ENCODE measurements at places on chromosomes 6 and 20. TPM values are rescaled to one million over a fixed set of nuclear protein-coding genes. Genes with fewer than 3 reads are reported as not detected.

Gene ZFP57
- not detected for polyA plus RNA-seq

Gene FILIP1
- 3.1 TPM for polyA plus RNA-seq

Gene EEF1A2
- 1.9 TPM for polyA plus RNA-seq

Gene SCGN
- 0.22 TPM for polyA plus RNA-seq

Gene ZBTB9
- polyA plus RNA-seq: 15.5 TPM

Gene PLCB4
- polyA plus RNA-seq: 12.7 TPM

DNA sequence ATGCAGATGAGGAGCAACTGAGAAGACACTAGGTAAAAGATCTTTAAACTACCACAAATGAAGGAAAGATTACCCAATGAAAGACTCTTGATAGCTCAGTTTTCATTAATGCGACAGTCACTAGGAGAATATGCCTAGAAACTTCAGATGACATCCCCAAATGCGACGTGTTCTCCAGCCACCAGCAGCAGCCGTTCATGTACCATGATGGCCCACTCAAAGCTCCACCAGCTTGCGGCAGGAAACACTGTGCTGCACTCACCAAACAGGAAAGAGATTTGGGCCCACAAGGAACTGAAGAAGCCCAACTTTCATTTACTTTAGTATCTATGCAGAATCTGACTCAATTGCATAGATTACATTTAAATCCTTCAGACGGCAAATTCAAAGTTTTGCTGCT lies 7.5 kb downstream of the DIDO1 start:
- no peak for DNase-seq

GRCh38 chr6:5997420-5997987 lies 9.2 kb downstream of the NRN1 start:
- no peak for DNase-seq

GRCh38 chr20:2946988-2947961 lies 74.0 kb downstream of the PTPRA start:
- DNase-seq: no peak

GRCh38 chr6:46729787-46730326 lies 5.3 kb downstream of the PLA2G7 start:
- DNase-seq: no peak

GRCh38 chr20:63082308-63082938 lies 75.7 kb upstream of the BHLHE23 start:
- peak; percentile 45 for DNase-seq

- DNase-seq: no peak
Measured at GRCh38 chr6:4930025-4930691, 73.7 kb downstream of the RPP40 start.

- no peak for DNase-seq
Measured at GRCh38 chr20:20395903-20396568, 28.1 kb downstream of the INSM1 start.

DNA sequence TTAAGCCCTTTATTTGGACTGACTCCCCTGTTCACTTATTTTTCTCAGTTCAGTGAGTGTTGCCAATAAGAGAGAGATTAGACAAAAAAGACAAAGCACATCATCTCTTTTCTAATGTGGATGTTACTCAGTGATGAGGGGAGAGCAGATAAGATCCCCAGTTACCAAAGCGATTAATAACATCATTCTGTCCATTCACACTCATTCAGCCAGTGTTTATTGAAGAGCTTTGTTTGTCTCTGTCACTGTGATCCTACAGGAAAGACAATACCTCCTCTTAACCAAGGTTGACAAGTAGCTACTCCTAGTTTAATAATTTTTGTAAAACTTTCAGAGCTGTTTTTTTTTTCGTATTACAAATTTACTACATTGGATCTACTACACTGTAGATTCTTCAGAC lies 163.0 kb downstream of the EYA4 start:
- no peak for DNase-seq

DNA sequence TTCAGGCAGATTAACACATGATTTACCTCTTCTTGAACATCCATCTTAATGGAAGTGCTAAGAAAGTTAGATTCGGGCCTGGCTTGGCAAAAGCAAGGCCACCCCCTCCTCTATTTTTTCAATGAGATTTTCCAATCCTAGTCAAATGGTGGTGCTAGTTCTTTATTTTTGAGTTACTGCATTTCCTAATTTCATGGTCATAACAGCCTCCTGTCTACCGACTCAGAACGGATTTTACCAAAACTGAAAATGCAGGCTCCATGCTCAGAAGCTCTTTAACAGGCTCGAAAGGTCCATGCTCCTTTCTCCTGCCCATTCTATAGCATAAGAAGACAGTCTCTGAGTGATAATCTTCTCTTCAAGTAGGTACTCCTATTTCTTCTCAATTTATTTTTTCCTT lies 117.2 kb upstream of the ESR1 start:
- no peak for DNase-seq

- no peak for DNase-seq
Measured at GRCh38 chr6:107656883-107657282, 167.0 kb downstream of the SOBP start.

- DNase-seq: no peak
Measured at GRCh38 chr20:47886454-47887041, 101.3 kb upstream of the SULF2 start.

DNA sequence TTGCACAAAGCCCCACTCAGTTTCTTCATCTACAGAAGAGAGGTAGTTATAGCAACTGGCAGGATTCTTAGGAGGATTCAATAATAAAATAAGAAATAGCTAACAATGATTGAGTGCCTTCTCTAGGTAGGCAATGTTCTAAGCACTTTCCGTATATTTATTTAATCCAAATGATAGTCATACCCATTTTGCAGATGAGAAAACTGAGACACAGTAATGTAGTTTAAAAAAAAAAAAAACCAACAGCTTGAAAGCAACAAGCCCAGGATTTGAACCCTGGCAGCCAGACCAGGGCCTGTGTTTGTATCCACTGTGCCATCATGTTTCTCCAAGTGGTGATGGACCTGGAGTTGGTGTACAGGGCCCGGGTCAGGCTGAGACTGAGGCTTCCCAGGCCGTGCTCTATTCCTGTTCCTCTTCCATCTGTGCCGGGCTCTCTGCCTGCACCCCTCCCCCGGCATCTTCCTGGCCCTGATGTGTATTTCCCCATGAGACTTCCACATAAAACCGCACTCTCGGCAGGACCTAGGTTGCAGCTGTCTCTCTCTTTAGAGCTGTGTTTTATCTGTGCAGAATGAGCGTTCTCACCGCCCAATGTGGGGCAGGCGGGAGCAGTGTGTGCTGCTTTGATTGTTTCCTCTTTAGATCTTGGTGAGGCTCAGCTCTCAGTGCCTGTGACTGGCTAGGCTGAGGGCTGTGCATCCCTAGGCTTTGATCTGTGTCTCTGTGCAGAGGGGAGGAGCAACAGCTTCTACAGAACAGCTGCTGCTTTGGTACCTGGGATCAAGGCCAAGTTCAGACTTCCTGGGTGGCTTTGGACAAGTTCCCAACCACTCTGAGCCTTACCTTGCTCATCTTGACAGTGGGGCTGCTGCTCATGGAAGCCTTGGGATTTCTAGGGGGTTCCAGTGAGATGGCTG lies 49.5 kb downstream of the TOX2 start:
- no peak for DNase-seq

- DNase-seq: no peak
Measured at GRCh38 chr20:33551778-33552177, 61.9 kb downstream of the CBFA2T2 start.

- DNase-seq: no peak
Measured at GRCh38 chr20:58450254-58450653, 61.2 kb downstream of the VAPB start.

DNA sequence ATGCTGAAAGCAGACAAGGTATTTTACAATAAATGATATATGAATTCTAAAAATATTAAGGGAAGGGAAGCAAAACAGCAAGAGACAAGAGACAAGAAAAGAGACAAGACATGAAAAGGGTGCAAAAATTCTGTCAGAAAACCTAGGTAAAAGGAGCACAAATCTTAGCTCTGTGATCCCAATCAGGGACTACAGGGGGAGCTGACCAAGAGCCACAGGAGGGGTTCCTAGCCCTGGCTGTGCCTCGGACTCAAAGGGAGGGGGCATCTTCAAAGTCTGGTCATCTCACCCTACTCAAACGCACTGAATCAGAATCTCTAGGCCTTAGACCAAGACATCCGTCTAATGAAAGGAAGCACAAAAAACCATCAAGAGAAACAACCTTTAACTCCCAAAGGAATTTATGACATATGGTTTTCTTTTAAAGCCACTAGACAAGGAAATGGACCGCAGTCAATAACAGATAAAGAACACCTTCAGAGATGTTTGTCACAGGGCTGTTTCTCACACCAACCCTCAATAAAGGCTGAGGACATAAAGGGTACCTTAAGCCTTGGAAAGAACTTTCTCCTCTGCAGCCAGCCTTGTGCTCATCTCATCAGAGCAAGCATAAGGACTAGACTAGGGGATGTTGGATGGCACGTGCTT lies 130.4 kb upstream of the CDYL start:
- DNase-seq: no peak

DNA sequence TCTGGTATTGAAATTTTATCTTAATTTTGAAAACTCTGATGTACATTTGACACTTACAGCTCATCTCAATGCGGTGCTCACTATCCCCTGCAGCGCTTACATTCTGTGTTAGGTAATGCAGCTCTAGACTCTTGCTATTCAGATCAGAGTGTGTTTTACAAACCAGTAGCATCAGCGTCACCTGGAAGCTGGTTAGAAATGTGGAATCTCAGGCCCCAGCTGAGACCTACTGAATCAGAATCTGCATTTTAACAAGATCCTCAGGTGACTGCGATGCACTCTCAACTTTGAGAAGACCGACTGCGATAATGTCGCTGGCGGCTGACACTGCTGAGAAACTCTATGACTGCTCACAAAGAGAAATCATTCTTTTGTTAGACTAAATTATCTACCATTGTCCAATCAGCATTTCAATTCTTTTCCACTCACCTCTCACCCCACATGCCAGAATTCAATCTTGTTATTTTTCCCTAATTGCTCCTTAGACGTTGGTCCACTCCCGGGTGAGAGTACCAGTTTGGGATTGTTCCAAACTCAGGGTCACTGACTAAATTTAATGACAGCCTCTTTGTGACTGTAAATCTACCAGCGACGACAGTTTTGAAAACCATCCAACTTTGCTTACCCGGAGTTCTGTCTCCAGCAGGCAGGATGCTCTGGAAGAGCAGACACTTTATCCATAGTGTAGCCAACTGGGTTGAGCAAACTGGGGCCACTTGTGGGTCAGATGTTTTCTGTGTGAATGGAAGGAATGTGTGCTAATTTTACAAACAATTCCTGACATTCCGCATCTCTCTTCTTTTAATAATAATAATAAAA lies 140.1 kb upstream of the BTBD3 start:
- no peak for DNase-seq

- DNase-seq: peak; percentile 18
Measured at GRCh38 chr20:39152126-39152525, 190.0 kb downstream of the DHX35 start.

- no peak for DNase-seq
Measured at GRCh38 chr6:14055541-14055940, 62.0 kb upstream of the CD83 start.

- DNase-seq: no peak
Measured at GRCh38 chr6:143163621-143164020, 102.9 kb downstream of the AIG1 start.

DNA sequence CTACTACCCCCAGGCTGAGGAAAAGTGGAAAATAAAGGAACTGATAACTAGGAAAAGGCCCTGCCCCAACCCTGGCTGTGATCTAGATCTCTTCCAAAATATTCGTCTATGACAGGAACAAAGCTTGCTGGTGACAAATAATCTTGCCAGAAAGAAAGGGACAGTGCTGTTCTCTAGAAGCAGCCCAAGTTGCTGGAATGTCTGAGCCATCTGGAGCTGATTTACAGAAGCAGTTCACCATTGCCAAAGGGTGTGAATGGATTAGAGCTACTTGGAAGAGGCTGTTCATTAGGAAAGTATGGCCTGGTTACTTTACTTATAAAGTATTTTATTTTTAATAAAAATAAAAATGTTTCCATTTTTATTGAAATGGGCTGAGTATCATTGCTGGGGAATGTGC lies 146.3 kb downstream of the EPM2A start:
- no peak for DNase-seq

GRCh38 chr6:8006208-8006607 lies 58.0 kb downstream of the BLOC1S5 start:
- no peak for DNase-seq

DNA sequence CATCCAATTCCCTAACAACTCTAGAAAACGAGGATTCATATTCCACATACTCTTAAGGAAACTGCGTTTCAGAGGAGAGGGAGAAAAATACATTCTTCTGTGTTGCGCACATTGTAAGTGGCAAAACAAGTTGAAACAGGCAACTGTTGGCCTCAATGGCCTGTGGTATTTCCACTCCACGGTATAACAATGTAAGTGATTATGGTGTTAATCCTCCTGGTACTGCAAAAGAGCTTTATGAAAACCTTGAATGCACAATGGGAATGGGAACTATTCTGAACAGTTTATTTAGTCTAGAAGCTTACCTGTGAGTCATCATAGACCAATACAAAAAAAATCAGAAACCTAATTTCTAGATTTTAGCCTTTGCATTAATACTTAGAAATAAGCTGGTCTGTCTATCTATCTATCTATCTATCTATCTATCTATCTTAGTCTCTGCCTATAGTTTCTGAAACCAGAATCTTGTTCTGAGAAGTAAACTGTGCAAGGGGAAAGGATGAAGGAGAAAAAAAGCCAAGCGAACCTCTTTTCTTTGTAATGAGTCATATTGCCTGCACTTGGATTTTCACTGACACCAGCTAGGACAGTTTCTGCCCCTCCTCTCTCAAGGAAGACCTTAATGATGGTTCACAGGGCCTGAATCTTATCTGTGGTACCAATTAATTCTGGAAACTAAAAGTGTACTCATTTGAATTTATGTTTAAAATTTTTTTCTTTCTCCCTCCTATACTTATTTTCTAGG lies 101.5 kb downstream of the RNF144B start:
- DNase-seq: no peak

DNA sequence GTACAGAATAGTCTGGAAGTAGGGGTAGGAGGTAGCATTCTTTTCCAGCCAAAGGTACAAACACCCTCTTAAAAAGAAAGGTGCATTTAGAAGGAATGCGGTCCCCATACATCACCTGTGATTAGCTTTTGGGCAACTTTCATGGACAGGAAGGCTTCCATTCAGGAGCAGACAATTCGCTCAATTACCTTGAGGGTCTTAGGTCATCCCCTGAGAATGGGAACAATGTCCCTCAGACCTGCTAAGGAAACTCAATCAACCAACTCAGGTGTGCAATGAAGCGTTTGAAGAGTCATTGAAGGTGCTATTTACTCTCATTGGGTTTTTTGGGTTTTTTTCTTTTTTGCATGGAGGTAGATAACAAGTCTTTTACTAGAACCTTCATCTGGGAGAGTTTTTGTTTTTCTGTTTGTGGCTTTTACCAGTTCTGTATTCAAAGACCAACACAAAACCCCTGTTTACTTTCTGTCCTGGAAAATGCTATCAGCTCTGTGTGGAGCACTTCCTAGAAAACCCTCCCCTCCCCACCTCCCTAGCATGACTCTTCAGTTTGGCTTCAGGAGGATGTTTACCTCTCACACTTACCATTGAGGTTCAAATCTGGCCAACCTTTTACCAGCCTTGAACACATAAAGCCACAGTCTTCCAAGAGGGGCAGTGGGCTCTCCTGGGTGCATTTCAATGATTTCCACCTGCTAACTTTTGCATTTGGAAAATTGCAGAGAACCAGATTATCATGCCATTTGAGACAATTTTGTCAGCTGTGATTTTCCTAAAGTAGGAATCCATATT lies 271.2 kb upstream of the PRDM1 start:
- no peak for DNase-seq

Data from renal cortex interstitium (tissue), 15 donors.